ENCODE measurements at places on chromosomes 12 and 14. TPM values are rescaled to one million over a fixed set of nuclear protein-coding genes. Genes with fewer than 3 reads are reported as not detected.

DNA sequence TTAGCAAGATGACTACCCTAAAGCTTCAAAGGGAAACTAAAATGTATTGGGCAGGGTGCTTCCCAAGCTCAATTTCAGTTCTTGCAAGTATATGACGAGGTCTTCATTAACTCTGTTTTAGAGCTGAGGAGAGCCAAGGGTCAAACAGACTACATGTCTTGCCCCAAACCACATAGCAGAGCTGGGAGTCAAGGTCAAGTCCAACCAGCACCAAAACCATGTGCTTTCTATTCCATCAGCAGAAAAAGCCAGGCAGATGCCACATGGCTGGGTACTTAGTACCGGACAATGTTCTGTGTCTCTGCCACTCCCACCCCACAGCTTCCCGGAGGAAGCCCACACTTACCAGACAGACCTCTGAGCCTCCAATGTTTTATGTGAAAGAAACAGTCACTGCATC, 17.6 kb downstream of the NID2 start:
- no peak for DNase-seq

RERG gene
- 61.6 TPM for total RNA-seq

DNA sequence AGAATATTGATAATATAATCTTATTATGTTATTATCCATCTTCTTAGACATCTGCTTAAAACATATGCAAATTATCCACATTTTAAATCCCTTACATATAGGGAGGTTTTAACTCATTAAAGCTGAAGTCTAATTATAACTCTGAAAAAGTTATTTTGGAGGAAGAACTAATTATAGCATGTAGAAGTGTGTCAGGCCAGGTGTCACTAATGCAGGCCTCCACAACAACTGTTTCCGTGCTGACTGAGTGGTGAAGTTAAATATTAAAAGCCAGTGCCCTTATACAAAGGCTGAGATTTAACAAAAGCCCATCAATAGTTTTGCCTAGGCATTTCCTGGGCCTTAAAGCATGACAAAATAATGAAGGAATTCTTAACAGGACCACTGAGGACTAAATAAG, 157.4 kb downstream of the LRRK2 start:
- no peak for DNase-seq

DNA sequence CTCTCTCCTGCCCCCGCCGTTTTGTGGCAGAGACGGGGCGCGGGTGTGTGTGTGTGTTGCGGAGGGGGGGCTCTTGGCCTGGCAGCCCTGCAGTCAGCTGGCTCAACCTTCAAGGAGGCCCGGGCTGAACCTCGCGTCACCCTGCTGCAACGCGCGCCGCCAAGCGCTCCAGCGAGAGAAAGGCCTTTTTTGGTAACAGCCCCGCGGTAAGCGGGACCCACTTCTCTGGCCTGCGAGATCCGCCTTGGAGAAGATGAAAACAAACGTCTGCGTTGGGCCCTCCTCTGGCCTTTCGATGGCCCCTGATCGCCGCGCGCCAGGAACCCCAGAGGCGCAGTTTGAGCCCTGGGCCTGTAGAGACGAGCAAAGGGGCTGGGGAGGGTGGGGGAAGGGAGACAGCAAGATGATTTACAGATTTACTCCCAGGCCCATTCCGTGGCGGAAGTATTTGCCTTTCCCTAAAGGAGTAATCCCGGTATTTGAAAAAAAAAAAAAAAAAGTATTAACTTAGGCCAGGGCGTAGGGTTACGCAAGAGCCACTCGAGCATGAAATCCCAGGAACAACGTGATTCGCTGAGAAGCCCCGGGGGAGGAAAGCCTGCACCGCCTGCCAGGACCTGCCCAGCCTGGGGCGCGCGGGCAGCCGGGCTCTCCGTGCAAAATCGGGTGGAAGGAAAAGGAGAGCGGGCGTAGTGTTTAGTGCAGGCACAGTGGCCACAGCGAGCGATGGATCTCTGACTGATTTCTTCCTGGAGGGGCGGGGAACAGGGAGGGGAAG, 4.5 kb upstream of the IRF2BPL start:
- peak; percentile 94 for DNase-seq

DNA sequence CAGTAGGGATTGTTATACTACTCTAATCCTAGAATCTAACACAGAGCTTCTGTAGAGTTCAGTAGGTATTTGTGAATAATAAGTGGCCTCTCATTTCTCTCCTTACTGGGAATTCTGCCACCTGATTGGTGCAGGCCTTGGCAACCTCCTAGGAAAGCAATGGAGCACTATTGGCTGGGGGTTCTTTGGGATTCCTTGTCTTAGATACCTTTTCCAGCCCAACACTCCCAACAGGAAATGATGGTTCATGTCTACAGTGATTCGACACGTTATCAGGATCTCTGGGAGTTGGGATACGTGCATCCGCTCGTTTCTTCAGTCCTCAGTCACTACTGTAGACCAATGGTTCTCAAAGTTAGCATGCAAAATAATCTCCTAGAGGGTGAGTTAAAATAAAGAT, 67.4 kb downstream of the ELK3 start:
- no peak for DNase-seq

All from uterus (tissue), 4 donors.